ENCODE measurements at places on chromosomes 11 and 22.

GRCh38 chr11:4569075-4569474 lies 12.5 kb upstream of the OR52I2 start:
- DNase-seq: no peak

DNA sequence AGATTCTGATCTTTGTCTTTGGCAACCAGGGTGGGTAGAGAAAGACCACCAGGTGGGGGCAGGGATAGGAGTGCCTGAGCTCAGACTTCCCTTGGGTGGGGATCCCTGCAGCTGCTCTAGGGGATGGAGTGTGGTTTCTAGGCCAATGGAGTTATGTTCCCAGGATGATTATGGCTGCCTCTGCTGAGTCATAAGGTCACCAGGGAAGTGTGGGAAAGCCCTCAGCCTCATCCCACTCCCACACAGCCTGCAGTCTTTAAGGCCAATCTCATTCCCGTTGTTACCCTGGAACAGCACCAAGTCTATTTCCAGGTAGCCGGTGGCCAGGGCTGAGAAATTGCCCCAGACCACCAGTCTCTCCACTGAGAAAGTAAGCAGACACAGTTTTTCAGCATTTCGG lies 2269.3 kb upstream of the RAG2 start:
- no peak for DNase-seq

- DNase-seq: peak; percentile 79
Measured at GRCh38 chr11:105609832-105610781, at the start of gene GRIA4. Gene GRIA4 (plus strand): TSS chr11:105610073. CDS start chr11:105610998, 925 bp downstream.

- DNase-seq: no peak
Measured at GRCh38 chr11:19117760-19118097, 761 bp downstream of the ZDHHC13 start.

- no peak for DNase-seq
Measured at GRCh38 chr22:25062386-25063085, 110.0 kb downstream of the KIAA1671 start.

DNA sequence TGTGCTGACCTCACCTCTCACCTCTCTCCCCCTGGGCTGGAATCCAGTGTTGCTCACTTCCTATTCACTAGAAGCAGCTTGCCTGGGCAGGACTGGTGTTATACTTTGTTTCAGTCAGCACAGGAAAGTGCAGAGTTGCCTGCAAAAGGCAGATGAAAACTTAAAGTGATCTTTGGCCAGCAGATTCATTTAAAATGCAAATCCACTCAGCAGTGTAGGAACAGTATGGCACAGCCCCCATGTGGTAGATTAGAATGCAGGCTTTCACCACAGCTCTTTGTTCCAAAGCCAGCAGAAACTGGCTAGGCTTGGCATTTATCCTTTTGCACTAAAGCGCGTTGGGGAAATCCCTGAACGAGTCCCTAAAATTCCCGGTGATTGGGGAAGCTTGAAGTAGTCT lies 301.2 kb downstream of the OR4C45 start:
- no peak for DNase-seq

DNA sequence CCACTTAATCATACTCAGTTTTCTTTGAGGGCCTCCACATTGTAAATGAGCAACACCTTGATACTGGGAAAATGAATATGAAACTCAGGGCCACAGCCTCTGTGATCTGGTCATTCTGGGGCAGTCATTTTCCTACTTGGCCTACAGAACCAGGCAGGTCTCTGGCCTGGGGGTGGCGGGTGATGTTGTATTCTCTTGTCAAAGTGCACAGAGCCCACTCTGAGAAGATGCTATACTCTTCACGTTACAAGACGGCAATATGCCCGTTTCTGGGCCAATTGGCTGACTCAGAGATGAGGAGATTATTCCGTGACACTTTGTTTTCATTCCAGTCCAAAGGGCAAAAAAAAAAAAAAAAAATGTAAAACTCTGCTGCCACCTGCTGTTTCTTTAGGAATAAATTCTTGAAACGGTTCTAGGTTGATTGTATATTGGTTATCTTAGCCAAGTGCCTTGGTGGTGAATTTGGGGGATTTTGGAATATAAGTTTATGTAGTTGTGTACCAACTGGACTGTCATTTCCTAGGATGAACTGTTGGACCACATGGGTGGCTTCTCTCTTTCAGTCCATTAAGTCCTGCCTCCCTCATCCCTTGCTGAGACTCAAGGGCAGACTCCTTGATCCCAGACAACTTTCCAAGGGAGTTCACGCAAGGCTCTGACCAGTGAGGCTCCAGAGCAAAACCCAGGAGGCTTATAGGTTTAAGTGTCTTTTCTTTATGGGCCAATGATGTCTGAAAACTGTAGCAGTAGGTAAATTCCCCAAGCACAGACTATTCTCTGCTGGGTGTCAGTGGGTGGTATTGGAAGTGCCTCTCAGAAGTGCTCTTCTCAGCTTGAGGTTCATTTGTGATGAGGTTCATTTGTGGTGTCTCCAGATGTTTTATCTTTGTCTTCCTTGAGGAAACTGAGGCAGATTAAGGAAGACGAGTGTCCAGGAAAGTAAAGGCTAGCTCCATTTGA lies 18.2 kb downstream of the ADM start:
- DNase-seq: no peak

DNA sequence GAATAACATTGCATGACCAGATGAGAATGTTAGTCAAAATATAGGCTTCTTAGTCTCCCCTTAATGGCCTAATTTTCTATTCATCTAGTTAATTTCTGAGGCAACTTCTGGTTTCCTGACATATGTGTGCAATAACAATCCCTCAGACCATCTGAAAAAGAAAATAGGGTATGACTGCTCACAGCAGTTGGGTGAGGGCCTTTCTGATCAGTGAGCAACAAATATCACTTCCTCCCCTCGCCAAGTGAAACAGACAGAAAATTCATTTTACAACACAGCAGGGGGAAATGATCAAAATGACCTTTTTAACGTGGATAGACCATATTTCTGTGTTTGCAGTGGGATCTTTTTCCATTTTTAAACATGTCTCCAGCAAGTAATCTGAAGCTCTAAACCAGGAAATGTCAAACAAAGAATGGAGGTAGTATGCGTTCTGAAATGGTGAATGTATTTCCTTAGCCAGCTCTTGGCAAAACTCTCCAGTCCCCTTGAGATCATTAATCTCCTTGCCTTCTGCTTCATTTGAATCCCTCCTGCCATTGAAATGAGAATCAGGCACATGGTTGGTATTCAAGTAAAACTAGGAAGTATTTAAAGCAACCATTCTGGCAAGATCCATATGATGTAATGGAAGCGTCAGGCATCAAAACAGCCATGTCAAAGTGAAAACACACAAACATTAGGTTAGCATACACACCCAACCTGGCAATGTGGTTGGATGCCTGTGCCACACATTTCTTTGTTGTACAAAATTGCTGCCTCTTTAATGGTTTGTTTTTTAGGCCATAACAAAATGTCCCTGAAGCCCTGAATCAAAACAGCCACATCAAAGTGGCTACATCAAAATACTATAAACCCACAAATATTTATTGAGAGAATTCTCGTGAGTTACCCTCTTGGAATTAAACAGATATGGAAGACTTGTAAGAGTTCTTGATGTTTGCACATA lies 100.1 kb downstream of the SLC1A2 start:
- DNase-seq: no peak

GRCh38 chr11:69035946-69036340 lies 12.8 kb upstream of the TPCN2 start:
- no peak for DNase-seq

DNA sequence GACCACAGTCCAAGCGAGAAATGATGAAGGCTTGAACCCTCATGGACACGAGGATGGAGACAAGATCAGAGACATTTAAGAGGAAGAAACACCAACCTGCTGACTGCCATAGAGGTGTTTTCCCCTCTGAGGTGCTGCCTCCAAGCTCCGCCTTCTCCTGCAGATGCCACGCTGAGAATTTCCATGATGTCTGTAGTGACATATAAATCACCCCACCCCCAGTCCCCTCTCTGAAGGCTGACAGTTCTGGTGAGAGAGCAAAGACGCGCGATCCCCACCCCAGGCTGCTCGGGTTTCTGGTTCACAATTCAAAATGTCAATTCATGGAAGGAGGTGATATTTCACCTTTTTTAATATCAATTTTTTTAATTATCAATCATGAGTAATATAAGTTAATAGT lies 28.2 kb downstream of the LRRC32 start:
- DNase-seq: no peak

GRCh38 chr11:129720156-129720555 lies 95.5 kb upstream of the TMEM45B start:
- no peak for DNase-seq

DNA sequence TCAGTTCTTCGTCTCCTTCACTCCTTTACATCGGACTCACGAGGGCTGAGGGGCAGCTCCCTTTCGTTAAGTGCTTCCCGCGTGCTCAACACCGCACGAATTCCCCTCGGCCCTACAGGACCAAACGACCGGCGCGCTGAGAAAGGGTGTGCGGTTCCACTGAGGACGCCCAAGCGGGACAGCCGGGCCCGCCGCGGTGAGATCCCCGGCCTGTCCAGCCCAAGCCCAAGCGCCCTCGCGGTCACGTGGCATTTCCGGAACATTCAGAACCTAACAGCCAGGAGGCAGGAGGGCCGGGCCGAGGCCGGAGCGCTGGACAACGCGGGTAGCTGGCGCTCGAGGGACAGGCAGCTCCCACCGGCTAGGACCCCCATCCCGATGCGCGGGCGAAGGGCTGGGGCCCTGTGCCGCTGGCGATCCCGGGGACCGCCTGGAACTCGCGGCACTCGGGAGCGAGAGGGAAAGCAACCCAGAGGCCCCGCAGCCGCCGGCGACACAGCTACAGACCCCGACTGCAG lies 737 bp upstream of the STIP1 start:
- DNase-seq: peak; percentile 73

- no peak for DNase-seq
Measured at GRCh38 chr22:26735019-26735409, 77.6 kb downstream of the MIAT start.

- no peak for DNase-seq
Measured at GRCh38 chr11:36122671-36123070, 166.6 kb downstream of the COMMD9 start.

DNA sequence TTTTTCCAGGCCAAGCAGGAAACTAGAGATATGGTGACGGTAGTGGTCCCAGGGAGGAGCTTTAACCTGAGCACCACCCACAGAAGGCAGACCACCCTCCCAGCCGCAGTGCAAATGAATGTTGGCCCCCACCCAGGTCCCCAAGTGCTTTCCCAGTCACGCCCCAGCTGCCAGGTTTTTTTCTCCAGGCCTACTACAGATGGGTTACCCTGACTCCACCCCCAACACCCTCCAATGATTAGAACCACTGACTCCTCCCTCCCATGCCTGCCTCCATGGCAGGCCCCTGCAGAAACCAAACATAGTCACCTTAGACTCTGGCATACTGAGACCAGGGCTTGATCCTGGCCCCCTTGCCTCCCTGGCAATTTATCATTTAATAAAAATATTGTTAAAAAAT lies 58.7 kb upstream of the CHST1 start:
- DNase-seq: no peak

GRCh38 chr22:41619979-41620588 lies 759 bp downstream of the DESI1 start:
- peak; percentile 57 for DNase-seq

- no peak for DNase-seq
Measured at GRCh38 chr11:39205236-39205995, 2254.0 kb downstream of the LRRC4C start.

GRCh38 chr11:61378713-61379313 lies 13.6 kb upstream of the TMEM216 start:
- DNase-seq: no peak

DNA sequence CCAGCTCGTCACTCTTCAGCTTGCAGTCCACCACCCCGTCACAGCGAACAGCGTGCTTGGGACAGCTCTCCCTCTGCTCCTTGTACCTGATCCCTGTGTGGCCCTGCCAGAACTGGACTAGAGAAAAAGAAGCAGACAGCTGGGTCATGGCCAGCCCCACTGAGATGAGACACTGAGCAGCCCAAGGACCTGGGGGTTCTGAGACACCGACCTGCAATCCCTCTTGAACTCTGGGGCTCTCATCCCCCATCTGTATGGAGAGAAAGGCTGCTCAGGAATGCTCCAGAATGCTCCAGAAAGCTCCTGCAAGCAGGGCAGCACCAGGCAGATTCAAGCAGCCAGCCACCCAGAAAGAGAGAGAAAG lies 14.8 kb downstream of the TMPRSS13 start:
- no peak for DNase-seq

DNA sequence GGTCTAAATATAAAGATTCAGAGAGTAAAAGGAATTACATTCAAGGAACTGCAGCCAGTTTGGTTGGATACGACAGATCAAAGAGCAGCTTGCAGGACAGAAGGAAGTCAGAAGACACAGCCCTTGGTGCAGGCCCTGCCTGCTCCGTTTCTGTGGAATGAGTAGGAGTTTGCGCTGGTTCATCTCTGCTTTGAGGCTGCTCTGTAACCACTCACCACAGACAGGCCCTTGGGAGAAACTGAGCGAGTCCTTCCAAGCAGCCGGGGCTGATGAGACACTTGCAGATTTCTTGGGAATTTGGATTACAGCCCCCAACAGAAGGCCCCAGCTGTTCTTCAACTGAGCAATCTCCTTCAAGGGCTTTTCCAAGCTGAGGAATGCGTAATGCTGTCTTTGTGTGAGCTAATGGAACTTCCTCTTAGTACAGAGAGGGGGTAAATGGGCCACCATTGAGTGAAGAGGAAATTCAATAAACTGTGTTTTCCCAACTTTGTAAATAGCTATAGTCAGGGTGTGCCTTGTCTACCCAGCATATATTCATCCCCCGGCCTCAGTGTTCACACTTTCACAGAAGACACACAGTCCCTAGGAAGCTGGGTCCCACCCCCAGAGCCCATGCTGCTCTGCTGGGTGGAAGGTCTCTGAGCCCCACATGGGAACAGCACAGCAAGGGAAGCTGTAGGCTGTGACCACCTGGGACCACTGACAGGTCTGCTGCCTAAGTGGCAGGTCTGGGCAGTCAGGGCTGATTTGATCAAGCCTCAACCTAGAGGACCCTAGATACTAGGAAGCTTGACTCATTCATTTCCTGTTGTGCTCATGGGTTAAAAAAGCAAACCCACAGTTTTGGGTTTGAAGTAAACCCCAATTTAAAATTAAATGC lies 16.6 kb downstream of the IL10RA start:
- DNase-seq: no peak

- DNase-seq: no peak
Measured at GRCh38 chr11:36751335-36751781, 153.3 kb upstream of the RAG2 start.

- no peak for DNase-seq
Measured at GRCh38 chr11:101262995-101263394, 133.4 kb upstream of the PGR start.

DNA sequence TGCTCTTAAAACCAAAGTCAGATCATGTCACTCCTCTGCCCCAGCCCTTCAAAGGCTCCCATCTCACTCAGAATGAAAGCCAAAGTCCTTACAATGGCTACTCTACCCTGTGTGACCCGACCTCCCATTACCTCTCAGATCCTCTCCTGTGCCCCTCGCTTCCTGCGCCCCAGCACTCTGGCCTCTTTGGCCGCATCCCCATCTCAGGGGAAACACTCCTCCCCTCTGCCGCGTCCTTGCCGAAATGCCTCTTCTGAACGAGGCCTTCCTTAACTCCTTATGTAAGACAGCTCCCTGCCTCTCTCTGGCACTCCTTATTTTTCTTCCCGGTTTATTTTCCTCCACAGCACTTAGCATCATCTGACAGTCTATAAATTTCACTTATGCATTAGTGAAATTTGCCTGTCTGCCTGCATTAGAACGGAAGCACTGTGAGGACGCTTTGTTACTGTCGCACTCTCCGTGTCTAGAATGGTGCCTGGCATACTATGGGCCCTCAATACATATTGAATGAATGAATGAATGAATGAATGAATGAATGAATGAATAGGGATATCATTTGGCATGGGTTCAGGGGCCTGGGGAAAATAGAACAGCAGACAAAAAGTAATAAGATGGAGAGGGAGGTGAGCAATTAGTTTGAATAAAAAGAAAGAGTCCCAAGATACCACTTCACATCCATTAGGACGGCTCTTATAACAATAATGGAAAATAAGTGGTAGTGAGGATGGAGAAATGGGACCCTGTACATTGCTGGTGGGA lies 137.8 kb downstream of the CEP164 start:
- no peak for DNase-seq

All from glutamatergic neuron (in vitro differentiated cells).